Kidney (tissue), 22 donors: ENCODE measurements at places on chromosomes 16 and 17. TPM values are rescaled to one million over a fixed set of nuclear protein-coding genes. Genes with fewer than 3 reads are reported as not detected.

DNA sequence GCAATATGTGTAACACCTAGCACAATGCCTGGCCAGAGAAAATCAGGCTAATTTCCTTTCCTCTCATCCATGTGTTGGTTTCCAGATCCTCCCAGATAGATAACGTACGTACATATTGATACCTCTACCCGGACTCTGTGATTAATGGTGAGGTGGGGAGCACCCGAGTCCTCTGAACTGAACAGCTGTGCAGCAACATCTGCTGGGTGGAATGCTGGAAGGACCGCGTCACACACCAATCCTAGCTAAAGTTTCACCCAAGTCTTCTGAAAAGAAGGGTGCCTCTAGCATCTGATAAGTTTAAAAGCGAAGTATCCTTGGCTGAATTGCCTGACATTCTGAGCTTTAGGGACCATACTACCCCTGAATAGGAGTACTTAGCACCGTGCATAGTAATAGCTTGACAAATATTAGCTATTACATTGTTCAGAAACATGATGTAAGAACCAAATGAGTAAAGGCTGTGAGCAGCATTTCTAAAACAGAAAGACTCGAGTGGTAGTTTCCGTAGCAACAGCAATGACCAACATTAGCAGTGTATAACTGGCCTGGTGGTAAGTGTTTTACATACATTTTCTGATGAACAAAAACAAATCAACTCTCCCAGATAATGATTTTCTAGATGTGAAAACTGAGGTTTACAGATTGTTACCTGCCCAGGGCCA is 91.4 kb downstream of the SYCE1L start:
- H3K27ac ChIP-seq, result no peak overlapping the region
- H3K36me3 ChIP-seq, result no peaks in the 10 kb centered on the region
- H3K4me1 ChIP-seq, result peaks cover 2% of the 10 kb centered on the region
- DNase-seq, result peak; percentile 25

GRCh38 chr17:48869821-48870318 is 22.7 kb upstream of the ATP5MC1 start:
- H3K27ac ChIP-seq, result no peak overlapping the region
- H3K27me3 ChIP-seq, result no peaks in the 10 kb centered on the region

DNA sequence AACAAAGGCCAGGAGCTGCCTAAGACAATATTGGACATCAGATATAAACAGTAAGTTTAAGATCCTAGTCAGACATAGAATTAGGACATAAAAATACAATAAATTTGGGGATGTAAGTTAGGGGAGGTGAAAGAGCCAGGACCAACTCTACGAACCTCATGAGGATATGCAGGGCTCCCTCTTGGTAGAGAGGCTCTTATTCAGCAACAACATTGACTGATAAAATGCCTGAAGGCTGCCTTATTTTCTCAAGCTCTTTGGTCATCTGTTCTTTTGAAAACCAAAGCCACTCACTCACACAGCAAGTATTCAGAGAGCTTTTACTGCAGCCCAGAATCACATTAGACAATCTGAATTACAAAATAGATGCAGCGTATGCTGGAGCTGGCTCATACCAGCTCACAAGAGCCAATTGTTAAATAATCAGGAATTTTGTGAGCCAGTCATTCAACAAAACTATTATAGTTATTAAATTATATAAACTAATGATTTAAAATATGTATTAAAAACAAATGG is 108.6 kb upstream of the CLEC3A start:
- H3K4me3 ChIP-seq, result no peak overlapping the region
- H3K4me1 ChIP-seq, result peaks cover under 1% of the 10 kb centered on the region
- H3K36me3 ChIP-seq, result no peaks in the 10 kb centered on the region
- no peak overlapping the region for H3K27ac ChIP-seq

DNA sequence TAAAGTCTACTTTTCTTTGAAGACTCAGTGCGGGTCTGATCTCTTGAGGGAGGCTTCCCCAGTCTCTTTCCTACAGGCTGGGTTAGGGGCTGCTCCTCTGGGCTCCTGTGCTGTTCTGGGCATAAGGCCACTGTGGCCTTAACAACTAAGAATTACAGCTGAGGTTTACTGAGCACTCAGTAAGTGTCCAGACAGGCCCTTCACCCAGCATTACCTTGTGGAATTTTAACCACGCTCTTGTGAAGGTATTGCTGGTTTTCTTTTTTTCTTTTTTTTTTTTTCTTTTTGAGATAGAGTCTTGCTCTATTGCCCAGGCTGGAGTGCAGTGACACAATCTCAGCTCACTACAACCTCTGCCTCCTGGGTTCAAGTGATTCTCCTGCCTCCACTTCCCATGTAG is 3.6 kb upstream of the CA4 start:
- no peak overlapping the region for H3K4me3 ChIP-seq
- H3K27ac ChIP-seq, result no peak overlapping the region

DNA sequence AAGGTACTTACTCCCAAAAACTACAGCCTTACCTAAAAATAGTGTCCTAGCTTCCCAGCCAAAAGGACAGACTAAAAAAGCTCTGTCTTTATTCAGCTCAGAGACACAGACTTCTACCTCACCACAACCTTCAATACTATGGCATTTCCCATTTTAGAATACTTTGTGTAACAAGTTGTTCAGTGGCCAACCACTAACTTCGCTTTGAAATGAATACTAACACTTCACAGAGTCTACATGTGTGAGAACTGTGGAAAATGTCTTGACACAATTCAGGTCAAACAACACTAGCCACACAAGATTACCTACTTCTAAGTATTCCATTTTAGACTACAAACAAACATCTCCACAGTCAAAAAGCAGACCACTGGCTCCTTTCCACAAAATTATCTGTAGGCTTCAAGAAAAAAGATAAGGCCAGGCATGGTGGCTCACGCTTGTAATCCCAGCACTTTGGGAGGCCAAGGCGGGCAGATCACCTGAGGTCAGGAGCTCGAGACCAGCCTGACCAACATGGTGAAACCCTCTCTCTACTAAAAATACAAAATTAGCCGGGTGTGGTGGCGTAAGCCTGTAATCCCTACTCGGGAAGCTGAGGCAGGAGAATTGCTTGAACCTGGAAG is 3.2 kb downstream of the HELZ start:
- H3K27ac ChIP-seq, result no peak overlapping the region
- H3K36me3 ChIP-seq, result peaks cover 6% of the 10 kb centered on the region
- no peaks in the 10 kb centered on the region for H3K27me3 ChIP-seq
- no peak for DNase-seq
- H3K4me3 ChIP-seq, result no peak overlapping the region

- H3K4me3 ChIP-seq, result no peak overlapping the region
- H3K27ac ChIP-seq, result no peak overlapping the region
- DNase-seq, result no peak
- H3K27me3 ChIP-seq, result no peaks in the 10 kb centered on the region
Measured at GRCh38 chr17:8753976-8754440, 4.3 kb downstream of the SPDYE4 start.

GRCh38 chr17:55446581-55447205 is 25.1 kb upstream of the MMD start:
- H3K4me3 ChIP-seq, result no peak overlapping the region
- H3K27ac ChIP-seq, result no peak overlapping the region
- DNase-seq, result no peak
- no peaks in the 10 kb centered on the region for H3K36me3 ChIP-seq

- no peaks in the 10 kb centered on the region for H3K4me1 ChIP-seq
- H3K4me3 ChIP-seq, result no peak overlapping the region
- DNase-seq, result no peak
- H3K27me3 ChIP-seq, result no peaks in the 10 kb centered on the region
- no peak overlapping the region for H3K27ac ChIP-seq
Measured at GRCh38 chr17:31623990-31624389, 232.5 kb downstream of the RAB11FIP4 start.

- H3K36me3 ChIP-seq, result no peaks in the 10 kb centered on the region
- no peaks in the 10 kb centered on the region for H3K27me3 ChIP-seq
- H3K4me1 ChIP-seq, result no peaks in the 10 kb centered on the region
- H3K4me3 ChIP-seq, result no peak overlapping the region
- DNase-seq, result no peak
- H3K27ac ChIP-seq, result no peak overlapping the region
Measured at GRCh38 chr16:62732092-62732491, 695.9 kb upstream of the CDH8 start.

- H3K36me3 ChIP-seq, result peaks cover 3% of the 10 kb centered on the region
- no peaks in the 10 kb centered on the region for H3K27me3 ChIP-seq
- no peaks in the 10 kb centered on the region for H3K4me1 ChIP-seq
- no peak overlapping the region for H3K27ac ChIP-seq
Measured at GRCh38 chr16:5040451-5040850, 6.7 kb upstream of the NAGPA start.

GRCh38 chr16:19488213-19488640 is 33.7 kb downstream of the GDE1 start:
- DNase-seq, result peak; percentile 8
- H3K27ac ChIP-seq, result no peak overlapping the region
- H3K27me3 ChIP-seq, result no peaks in the 10 kb centered on the region
- H3K36me3 ChIP-seq, result no peaks in the 10 kb centered on the region

DNA sequence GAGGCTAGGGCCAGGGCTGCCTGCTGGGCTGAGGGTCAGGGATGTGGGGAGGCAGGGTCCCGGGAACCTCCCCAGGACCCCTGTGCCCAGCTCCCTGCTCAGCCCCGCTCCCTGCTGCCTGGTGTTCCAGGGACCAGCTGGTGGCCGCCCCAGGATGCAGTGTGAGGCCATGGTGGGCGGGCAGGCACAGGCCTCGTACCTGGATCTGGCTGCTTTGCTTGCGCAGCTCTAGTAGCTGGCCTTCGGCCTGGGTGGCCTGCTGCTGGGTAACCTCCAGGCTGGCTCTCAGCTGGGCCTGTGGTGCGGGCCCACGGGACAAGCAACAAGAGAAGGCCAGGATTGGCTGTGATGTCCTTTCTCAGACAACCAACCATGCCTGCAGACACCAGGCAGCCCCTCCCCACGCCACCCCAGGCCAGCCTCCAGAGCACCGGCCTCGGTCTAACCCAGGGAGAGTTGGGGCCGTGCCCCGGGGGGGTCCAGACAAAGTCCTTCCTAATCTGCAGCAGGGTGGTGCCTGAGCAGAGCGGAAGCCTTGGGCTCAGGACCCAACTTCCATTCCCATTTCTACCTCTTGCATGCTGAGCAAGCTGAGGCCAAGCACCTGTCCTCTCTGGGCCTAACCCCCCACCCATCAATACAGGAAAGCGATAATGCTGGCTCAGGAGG is 4.1 kb downstream of the TRIM65 start:
- no peak overlapping the region for H3K27ac ChIP-seq
- H3K4me3 ChIP-seq, result no peak overlapping the region
- H3K36me3 ChIP-seq, result peaks cover 3% of the 10 kb centered on the region
- H3K4me1 ChIP-seq, result no peaks in the 10 kb centered on the region
- H3K27me3 ChIP-seq, result no peaks in the 10 kb centered on the region

DNA sequence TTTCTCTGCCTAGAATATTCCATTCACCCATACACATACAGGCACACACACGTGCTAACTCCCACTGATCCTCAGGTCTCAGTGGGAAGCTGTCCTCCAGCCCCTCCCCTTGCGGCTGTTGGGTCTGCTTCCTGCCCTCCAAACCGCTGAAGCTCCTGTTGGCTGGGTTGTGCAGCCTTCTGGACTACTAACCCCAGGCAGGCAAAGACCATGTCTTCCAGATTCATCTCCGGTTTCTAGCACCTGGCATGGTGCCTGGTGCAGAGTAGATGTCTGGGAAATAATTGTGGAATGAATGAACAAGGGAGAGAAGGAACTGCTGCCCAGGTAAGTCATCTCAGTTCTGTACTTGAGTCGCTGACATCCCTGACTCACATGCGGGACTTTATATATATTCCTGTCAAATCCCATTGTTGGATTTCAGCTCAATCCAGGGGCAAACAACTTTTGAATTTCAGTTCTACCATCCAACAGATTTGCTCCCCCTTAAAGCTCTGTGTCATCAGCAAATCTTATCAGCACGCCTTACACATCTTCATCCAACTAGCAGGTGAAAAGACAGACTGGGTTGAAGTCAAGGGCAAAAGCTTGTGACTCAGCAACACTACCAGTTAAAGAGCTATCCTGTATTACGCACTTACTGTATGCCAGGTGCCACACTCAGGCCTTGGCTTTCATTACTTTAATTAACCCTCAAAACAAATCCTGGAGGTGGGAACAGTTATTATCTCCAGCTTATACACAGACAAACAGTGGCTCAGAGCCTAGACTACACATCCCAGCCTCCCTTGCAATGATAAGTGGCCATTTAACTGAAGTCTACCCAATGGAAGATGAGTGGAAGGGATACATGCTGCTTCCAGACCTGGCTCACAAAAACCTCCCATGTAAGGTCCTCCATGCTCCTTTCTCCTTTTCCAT is 51.1 kb downstream of the SRCIN1 start:
- H3K36me3 ChIP-seq, result no peaks in the 10 kb centered on the region
- H3K4me3 ChIP-seq, result no peak overlapping the region
- peaks cover 16% of the 10 kb centered on the region for H3K4me1 ChIP-seq
- H3K27me3 ChIP-seq, result no peaks in the 10 kb centered on the region
- DNase-seq, result no peak

GRCh38 chr16:77171745-77172635 is 19.0 kb upstream of the MON1B start:
- H3K27ac ChIP-seq, result no peak overlapping the region
- no peaks in the 10 kb centered on the region for H3K27me3 ChIP-seq
- no peak for DNase-seq

DNA sequence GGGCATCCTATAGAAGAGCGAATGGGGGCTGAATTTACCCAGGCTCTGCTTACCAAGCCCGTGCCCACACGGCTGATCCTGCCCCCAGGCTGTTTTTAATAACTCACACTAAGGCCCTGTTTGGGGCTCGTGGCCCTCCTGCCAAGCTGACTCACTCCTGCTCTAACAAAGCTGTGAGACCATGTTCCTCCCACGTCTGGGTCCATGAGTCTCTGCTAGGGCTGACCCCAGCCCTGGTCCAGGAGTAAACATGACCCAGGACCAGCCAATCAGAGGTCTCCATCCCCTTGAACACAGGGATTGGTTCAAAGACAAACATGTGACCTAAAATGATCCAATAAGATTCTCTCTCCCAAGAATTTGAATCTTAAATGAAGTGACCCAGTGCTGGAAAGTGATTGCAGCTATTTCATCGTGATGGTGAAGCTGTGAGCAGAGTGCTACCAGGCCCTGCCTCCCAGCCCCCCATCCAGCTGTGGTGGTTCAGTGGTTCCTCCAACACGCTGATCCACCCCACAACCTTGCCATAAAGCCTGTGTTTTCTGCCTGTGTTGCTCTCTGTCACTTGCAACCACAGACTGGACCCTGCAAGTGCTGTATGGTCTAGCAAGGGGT is 57.2 kb downstream of the C16orf82 start:
- H3K4me3 ChIP-seq, result no peak overlapping the region
- DNase-seq, result no peak
- H3K36me3 ChIP-seq, result no peaks in the 10 kb centered on the region
- H3K4me1 ChIP-seq, result no peaks in the 10 kb centered on the region
- H3K27ac ChIP-seq, result no peak overlapping the region

- H3K4me1 ChIP-seq, result no peaks in the 10 kb centered on the region
- H3K27me3 ChIP-seq, result peaks cover 24% of the 10 kb centered on the region
- H3K36me3 ChIP-seq, result no peaks in the 10 kb centered on the region
- no peak overlapping the region for H3K4me3 ChIP-seq
- DNase-seq, result peak; percentile 82
Measured at GRCh38 chr16:73068541-73069401, 20.8 kb upstream of the ZFHX3 start.

The FA2H gene
- 4.2 TPM for total RNA-seq

The KRT34 gene
- not detected for total RNA-seq

The HSD11B2 gene
- total RNA-seq, result 139 TPM

The SLC16A6 gene
- total RNA-seq, result 3.6 TPM

The CCL16 gene
- 0.79 TPM for total RNA-seq

The PLD2 gene
- 45.4 TPM for total RNA-seq

The CES3 gene
- total RNA-seq, result 2.1 TPM

The KRT24 gene
- 0.31 TPM for total RNA-seq

The ENGASE gene
- total RNA-seq, result 49.3 TPM

The OR1A1 gene
- total RNA-seq, result not detected
